ENCODE measurements at places on chromosomes 1 and 21.

GRCh38 chr1:245654460-245655050 lies 499.8 kb downstream of the KIF26B start:
- DNase-seq = no peak

DNA sequence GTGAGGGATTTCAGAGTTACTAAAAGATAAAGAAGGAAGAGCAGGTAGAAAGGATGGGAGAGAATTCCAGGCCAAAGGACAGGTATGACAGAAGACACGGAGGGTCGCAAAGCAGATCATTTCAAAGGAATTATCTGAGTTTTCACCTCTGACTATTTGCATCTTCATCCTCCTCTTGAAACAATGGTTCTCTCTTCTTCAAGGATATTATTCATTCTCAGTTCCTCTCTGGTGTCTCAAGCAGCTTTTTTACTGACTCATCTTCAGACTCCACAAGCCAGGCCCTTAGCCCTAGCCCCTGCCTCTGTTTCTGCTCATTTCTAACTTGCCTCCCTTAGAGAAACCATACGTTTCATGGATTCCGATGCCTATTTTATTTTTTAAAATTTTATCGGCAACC lies 15.0 kb downstream of the DDX59 start:
- DNase-seq = no peak

DNA sequence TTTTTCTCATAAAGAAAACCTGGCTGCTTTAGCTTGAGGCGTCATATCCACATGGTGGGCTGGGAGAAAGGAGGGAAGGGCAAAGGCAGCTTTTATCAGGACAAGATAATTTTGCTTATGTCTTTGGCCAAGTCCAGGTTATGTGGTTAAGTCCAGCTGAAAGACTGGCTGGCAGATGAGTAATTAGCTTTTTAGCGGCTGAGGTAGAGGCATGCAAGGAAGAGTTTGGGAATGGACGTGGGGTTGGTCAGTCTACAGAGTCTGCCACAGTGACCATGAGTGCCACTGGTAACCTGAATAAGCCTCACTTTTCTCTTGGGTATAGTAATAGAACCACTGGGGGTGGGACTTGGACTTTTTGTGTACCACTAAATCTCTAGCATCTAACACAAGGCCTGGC lies 39.8 kb downstream of the NEK7 start:
- no peak for DNase-seq

- DNase-seq = no peak
These were observed 96.6 kb upstream of the HNRNPU start for GRCh38 chr1:244960904-244961303.

GRCh38 chr1:87045761-87046304 lies 131.4 kb downstream of the HS2ST1 start:
- DNase-seq = no peak

DNA sequence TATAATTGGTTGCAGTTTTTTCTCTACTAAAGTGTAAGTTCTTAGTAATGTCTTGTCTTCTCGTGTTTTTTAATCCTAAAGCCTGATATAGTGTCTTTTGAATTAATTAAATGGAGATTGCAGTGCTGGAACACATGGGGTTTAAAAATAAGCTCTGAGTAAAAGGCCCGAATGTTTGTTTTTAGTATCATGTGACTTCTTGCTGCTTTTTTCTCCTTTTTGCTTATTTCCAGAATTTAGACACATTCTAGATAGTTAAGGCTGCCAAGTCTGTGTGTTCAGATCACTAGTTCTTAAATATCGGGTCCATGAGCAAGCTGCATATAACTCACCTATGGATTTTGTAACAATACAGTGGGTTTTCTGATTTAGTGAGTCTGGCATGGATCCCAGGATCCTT lies 27.5 kb downstream of the KCTD3 start:
- no peak for DNase-seq

DNA sequence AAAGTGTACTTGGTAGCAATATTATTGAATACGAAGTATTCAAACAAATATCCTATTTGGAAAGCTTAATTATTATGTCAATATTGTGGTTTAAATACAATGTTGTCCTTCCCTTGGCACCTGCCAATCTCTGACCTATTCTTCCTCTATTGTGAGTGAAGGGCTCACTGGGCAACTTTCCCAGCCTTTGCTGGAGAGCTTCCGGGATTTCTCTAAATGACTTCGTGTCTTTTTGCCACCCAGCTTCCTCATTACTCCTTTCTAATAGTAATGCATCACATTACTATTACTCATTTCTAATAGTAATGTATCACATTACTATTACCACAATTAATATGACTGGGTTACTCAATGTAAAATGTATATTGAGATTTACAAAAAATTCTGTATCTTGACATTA lies 880.6 kb downstream of the BRINP3 start:
- no peak for DNase-seq

DNA sequence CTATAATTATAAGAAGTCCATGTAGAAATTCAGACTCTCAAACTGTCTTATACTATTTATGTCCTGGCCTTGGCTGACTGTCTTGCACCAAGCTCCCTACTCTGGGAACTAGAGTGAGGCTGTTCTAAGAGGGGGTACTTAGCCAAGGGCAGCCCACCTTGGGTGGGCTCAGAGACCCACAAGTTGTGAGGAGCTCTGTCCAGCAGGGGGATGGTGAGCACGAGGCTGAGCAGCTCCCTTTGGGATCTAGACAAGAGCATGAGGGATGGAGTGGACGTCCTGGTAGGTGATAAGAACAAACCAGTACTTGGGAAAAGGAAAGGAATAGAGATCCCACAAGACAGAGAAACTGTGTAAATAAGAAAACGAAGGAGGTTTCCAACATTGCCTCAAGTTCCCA lies 127.1 kb upstream of the SLC44A3 start:
- DNase-seq = no peak
